Left lung (tissue), 14 donors: ENCODE measurements at places on chromosomes 12 and 14.

GRCh38 chr14:77980475-77981321 is 180.8 kb downstream of the ADCK1 start:
- H3K27ac ChIP-seq, result no peak overlapping the region
- no peaks in the 10 kb centered on the region for H3K4me1 ChIP-seq
- H3K4me3 ChIP-seq, result peak overlapping the region; percentile 18
- H3K27me3 ChIP-seq, result peaks cover 32% of the 10 kb centered on the region

- no peaks in the 10 kb centered on the region for H3K27me3 ChIP-seq
- H3K27ac ChIP-seq, result no peak overlapping the region
- no peaks in the 10 kb centered on the region for H3K4me1 ChIP-seq
- no peaks in the 10 kb centered on the region for H3K36me3 ChIP-seq
- no peak overlapping the region for H3K4me3 ChIP-seq
These were observed 500.1 kb upstream of the CCDC196 start for GRCh38 chr14:65986041-65986440.

DNA sequence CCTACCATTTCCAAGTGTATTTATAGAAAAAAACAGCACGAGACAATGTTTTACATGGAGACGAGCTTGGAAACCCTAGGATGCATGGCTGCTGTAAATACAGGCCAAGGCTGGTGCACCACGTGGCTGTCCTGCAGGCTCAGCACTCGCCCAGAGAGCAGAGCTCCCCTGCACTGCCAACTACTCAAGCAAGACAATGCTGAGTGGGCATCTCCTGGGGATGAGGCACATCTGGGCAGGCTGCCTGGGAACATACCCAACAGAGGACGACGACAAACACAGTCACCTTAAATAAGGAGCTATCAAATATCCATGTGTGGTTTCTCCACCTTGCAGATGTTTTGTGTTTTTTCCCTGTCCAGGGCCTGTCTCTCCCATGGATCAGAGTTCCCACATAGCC is 128.3 kb upstream of the PRMT8 start:
- peaks cover 63% of the 10 kb centered on the region for H3K27me3 ChIP-seq
- no peaks in the 10 kb centered on the region for H3K36me3 ChIP-seq
- no peak overlapping the region for H3K27ac ChIP-seq
- no peak for DNase-seq

DNA sequence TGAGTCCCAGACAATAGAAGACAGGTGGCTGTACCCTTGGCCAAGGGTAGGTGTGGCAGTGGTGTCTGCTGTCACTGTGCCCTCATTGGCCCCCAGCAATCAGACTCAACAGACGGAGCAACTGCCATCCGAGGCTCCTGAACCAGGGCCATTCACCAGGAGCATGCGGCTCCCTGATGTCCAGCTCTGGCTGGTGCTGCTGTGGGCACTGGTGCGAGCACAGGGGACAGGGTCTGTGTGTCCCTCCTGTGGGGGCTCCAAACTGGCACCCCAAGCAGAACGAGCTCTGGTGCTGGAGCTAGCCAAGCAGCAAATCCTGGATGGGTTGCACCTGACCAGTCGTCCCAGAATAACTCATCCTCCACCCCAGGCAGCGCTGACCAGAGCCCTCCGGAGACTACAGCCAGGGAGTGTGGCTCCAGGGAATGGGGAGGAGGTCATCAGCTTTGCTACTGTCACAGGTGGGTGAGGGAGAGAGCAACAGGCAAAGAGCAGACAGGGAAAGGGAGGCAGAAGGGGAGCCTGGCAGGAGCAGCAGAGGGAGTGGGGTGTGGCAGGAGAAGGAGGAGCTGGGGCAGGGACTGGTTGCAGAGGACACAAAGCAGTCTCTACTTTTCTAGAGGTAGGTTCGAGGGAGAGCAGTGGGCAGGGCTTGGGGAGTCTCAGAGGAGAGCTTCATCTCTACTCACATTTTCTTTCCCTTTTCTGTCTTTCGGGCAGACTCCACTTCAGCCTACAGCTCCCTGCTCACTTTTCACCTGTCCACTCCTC is 452 bp downstream of the INHBE start:
- no peaks in the 10 kb centered on the region for H3K36me3 ChIP-seq
- no peak overlapping the region for H3K4me3 ChIP-seq
- no peak for DNase-seq
- H3K27me3 ChIP-seq, result peaks cover 30% of the 10 kb centered on the region

- no peaks in the 10 kb centered on the region for H3K27me3 ChIP-seq
- no peak for DNase-seq
- H3K4me1 ChIP-seq, result peaks cover 7% of the 10 kb centered on the region
- peaks cover 53% of the 10 kb centered on the region for H3K36me3 ChIP-seq
These were observed 21.7 kb downstream of the ERH start for GRCh38 chr14:69376439-69376838.
